ENCODE measurements at places on chromosomes 16 and 17.

- DNase-seq: no peak
These were observed 32.4 kb downstream of the WIPI1 start for GRCh38 chr17:68424861-68425260.

- no peak for DNase-seq
These were observed 160.6 kb downstream of the PRKCB start for GRCh38 chr16:23996258-23996955.

- no peak for DNase-seq
These were observed 4.0 kb downstream of the ARL5C start for GRCh38 chr17:39161962-39162361.

GRCh38 chr16:68739964-68740627 lies 3.0 kb downstream of the CDH1 start:
- no peak for DNase-seq

- peak; percentile 38 for DNase-seq
These were observed 15.9 kb downstream of the ARHGAP23 start for GRCh38 chr17:38444151-38444550.

Data from activated CD4-positive, alpha-beta T cell treated with anti-CD3 and anti-CD28 coated beads, Interleukin-2, amount 50 U/mL, for 4 hours (primary cell).